Right renal pelvis (tissue), 4 donors: ENCODE measurements at places on chromosomes 5 and 9. TPM values are rescaled to one million over a fixed set of nuclear protein-coding genes. Genes with fewer than 3 reads are reported as not detected.

Gene CLK4
- 53.4 TPM for polyA plus RNA-seq

Gene STKLD1
- polyA plus RNA-seq = 4.6 TPM

Gene SH2D3C
- polyA plus RNA-seq = 16.2 TPM

Gene DNAI1
- polyA plus RNA-seq = 2.0 TPM

Gene FAT2
- polyA plus RNA-seq = 7.9 TPM

Gene DIPK1B
- polyA plus RNA-seq = 32.8 TPM

Gene SPZ1
- polyA plus RNA-seq = not detected

Gene MTRR
- polyA plus RNA-seq = 56.4 TPM

Gene PCDHB16
- polyA plus RNA-seq = 7.7 TPM

Gene FOXD4L5
- 0.14 TPM for polyA plus RNA-seq

Gene PCDHGA5
- polyA plus RNA-seq = 2.3 TPM

Gene NRARP
- 10.1 TPM for polyA plus RNA-seq

Gene FAM81B
- 5.5 TPM for polyA plus RNA-seq

Gene PCDHA9
- 0.01 TPM for polyA plus RNA-seq

Gene MORN5
- 2.2 TPM for polyA plus RNA-seq

Gene FOXI1
- polyA plus RNA-seq = 7.2 TPM

Gene LHX2
- 0.49 TPM for polyA plus RNA-seq

Gene FOXB2
- polyA plus RNA-seq = not detected

Gene ENTPD2
- 3.9 TPM for polyA plus RNA-seq

Gene DOK3
- polyA plus RNA-seq = 4.6 TPM

Gene DPYSL3
- 36.8 TPM for polyA plus RNA-seq

Gene FOXD4L6
- not detected for polyA plus RNA-seq

Gene PCDHGA4
- 2.6 TPM for polyA plus RNA-seq

Gene NUP214
- polyA plus RNA-seq = 48.4 TPM

Gene PCDHGB3
- polyA plus RNA-seq = 1.7 TPM

Gene HDAC3
- 97.0 TPM for polyA plus RNA-seq

Gene PCDHGA7
- polyA plus RNA-seq = 2.8 TPM

Gene ARHGEF39
- 9.0 TPM for polyA plus RNA-seq

Gene FAM151B
- polyA plus RNA-seq = 2.1 TPM

Gene SPATA31A3
- not detected for polyA plus RNA-seq

Gene SLC34A3
- polyA plus RNA-seq = 6.9 TPM

Gene C9
- 0.24 TPM for polyA plus RNA-seq

Gene PPP3R2
- polyA plus RNA-seq = not detected

Gene COL15A1
- 34.9 TPM for polyA plus RNA-seq

Gene LCN15
- polyA plus RNA-seq = 0.08 TPM

Gene TRIP13
- polyA plus RNA-seq = 15.5 TPM

Gene SPATA31E1
- polyA plus RNA-seq = not detected

Gene PCDHGA9
- polyA plus RNA-seq = 5.7 TPM

Gene ANXA1
- polyA plus RNA-seq = 39.7 TPM

Gene SPATA6L
- 3.8 TPM for polyA plus RNA-seq

Gene RORB
- 0.11 TPM for polyA plus RNA-seq

Gene TMEM250
- 17.2 TPM for polyA plus RNA-seq

Gene PTCD2
- polyA plus RNA-seq = 11.8 TPM

Gene GNA14
- 12.2 TPM for polyA plus RNA-seq

Gene MEF2C
- polyA plus RNA-seq = 47.2 TPM

Gene ADAMTS6
- polyA plus RNA-seq = 2.1 TPM

Gene GABRA1
- not detected for polyA plus RNA-seq

Gene RABEPK
- polyA plus RNA-seq = 21.4 TPM

Gene PCDHB10
- polyA plus RNA-seq = 6.5 TPM

Gene WDR38
- 0.27 TPM for polyA plus RNA-seq

Gene PAM
- 223 TPM for polyA plus RNA-seq
